ENCODE measurements at places on chromosomes 6 and 20.

GRCh38 chr6:149129371-149130077, 188.0 kb upstream of the TAB2 start:
- DNase-seq, result no peak

DNA sequence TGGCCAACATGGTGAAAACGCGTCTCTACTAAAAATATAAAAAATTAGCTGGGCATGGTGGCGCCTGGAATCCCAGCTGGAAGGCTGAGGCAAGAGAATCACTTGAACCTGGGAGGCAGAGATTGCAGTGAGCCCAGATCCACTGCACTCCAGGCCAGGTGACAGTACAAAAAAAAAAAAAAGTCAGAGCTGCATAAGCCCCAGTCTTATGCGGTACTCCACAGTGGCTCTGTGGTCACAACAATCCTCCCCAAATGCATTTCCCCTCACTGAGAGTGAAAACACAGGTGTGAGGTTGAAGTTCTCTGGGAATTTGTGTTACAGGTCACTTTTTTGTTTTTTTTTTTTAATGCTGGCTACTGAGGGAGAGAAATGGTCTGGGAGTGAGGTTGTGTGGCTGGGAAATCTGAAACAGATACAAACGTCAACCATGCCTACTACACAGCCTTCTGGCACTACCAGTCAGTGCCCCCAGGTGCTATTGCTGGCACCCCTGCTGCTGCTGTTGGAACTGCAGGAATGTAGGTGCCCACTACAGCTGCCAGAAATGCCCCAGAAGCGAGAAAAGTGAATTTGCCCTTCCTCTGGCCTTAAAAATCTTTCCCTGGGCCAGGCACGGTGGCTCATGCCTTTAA, 5.7 kb downstream of the MRPS26 start:
- no peak for DNase-seq

DNA sequence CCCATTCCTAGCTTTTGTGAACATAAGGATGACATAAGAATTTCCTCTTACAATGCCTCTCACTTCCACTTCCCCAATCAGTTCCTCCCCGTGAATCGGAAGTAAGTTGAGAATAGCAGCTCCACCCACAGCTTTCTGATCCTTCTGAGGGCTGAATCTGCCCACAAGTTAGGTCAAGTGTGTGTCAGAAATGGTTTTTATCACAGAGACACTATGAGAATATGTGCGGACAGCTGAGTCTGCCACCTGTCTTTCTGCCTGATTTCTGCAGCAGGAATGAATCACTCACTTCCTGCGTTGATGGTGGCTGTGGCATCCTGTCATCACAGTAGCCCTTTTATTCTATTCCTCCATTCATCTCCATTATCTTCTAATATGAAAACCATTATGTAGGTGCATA, 70.2 kb downstream of the RIN2 start:
- no peak for DNase-seq

GRCh38 chr20:62710886-62711702, 2.5 kb downstream of the NTSR1 start:
- DNase-seq, result no peak

GRCh38 chr20:23727016-23727415, 23.7 kb downstream of the CST1 start:
- no peak for DNase-seq

Data from T-helper 22 cell (primary cell).